Stomach (tissue), 19 donors: ENCODE measurements at places on chromosomes 6 and 20. TPM values are rescaled to one million over a fixed set of nuclear protein-coding genes. Genes with fewer than 3 reads are reported as not detected.

The MICAL1 gene
- 101 TPM for total RNA-seq

The THBS2 gene
- under 0.01 TPM for total RNA-seq

GRCh38 chr6:166567107-166567506, 19.4 kb downstream of the RAMACL start:
- DNase-seq, result no peak

The GABRR1 gene
- total RNA-seq, result not detected

The ARHGAP40 gene
- total RNA-seq, result not detected
